Stimulated activated CD4-positive, alpha-beta T cell treated with anti-CD3 and anti-CD28 coated beads, Interleukin-1b, Interleukin-23, amount 100 ng/mL, for 1 hour (primary cell): ENCODE measurements at places on chromosomes 3 and 15.

DNA sequence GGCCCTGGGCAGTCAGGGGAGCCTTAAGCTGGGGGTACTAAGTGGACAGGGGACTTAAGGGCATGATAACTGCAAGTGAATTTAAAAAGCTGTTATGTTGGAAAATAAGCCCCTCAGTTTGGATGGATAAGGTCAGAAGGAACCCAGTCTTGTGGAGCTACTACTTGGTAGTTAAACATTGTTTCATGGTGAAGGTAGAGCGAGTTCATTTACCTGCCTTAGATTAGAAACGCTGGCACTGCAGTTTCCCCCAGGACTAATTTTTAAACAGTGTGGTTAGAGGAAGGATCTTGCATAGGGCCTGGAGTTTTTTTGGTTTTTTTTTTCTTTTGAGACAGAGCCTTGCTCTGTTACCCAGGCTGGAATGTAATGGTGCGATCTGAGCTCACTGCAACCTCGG, 31.2 kb downstream of the TRIM71 start:
- no peak for DNase-seq

GRCh38 chr3:38984110-38984509, 67.6 kb downstream of the SCN11A start:
- no peak for DNase-seq

DNA sequence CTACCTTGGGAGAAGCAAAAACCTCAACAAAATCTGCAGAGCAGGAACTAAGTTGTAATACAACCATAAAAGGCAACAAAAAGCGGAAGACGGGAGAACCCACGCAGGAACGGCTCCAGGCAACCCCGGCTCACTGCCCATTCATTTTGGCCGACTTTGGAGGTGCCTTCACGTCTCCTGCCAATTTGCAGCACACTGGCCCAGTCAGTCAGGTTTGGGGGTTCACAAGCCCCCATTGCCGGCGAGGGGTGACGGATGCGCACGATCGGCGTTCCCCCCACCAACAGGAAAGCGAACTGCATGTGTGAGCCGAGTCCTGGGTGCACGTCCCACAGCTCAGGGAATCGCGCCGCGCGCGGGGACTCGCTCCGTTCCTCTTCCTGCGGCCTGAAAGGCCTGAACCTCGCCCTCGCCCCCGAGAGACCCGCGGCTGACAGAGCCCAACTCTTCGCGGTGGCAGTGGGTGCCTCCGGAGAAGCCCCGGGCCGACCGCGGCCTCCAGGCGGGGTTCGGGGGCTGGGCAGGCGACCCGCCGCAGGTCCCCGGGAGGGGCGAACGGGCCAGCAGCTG, 463 bp downstream of the TERC start:
- DNase-seq = no peak

- no peak for DNase-seq
These were observed 14.7 kb upstream of the SECISBP2L start for GRCh38 chr15:49060710-49061495.

- no peak for DNase-seq
These were observed 2.5 kb upstream of the ADIPOQ start for GRCh38 chr3:186839874-186840641.

- no peak for DNase-seq
These were observed 9.1 kb upstream of the ADPRH start for GRCh38 chr3:119570229-119570628.
